ENCODE measurements at places on chromosomes 6 and 20.

DNA sequence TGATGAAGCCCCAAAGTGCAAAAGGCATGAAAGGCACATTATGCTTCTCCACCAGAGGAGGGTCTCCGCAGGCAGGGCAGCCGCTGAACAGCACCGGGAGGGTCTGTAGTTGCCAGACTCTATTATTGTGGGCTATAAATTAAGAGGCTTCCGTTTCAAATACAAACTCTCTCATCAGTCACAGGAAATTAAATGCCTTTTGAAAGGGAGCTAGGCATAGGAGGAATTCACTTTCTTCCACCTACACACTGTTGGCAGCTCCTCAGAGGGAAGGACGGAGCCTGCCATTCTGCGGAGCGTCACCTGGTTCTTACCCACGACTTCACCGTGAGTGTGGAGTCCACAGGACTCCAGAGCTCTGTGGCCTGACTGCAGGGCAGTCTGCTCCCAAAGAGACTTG, 140.8 kb upstream of the AGPAT4 start:
- no peak for DNase-seq

DNA sequence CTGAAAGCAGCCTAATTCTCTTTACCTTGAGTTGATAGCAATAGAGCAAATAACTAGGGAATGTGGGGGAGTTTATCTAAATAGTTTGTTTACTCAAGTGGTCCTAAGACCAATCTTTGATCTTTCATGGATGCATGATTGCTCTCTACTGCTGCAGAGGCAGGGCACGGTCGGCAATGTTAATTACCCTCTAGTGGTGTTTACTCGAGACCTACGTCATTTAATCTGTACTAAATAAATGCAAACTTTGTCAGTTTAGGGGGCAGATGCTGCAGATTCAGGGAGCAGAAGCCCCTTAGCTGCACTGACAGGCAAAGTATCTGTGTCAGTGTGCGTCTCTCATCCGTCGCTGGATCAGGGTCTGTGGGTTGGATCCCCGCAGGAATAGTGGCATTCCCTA, 6.9 kb downstream of the RTN4IP1 start:
- DNase-seq: no peak

GRCh38 chr6:63491119-63491518, 81.2 kb upstream of the LOC128125822 start:
- DNase-seq: no peak

- DNase-seq: peak; percentile 66
These were observed 279.3 kb downstream of the HACE1 start for GRCh38 chr6:104580452-104580851.

DNA sequence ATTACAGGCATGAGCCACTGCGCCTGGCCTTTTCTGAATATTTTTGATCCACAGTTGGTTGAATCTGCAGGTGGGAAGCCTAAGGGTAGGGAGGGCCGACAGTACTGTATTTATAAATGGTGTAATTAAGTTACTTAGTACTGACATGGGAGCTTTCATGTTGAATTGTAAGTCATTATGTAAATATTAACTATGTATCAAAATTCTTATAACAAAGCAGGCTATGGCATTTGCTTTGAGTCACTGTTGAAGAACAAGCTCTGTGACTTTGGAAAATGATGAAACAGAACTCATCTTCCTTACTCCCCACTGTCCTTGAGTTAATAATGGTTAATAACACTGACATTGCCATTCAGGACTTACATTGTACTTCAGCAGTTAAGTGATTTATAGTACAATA, 63.0 kb upstream of the TXNDC5 start:
- no peak for DNase-seq

GRCh38 chr6:152309648-152310047, 327.5 kb downstream of the SYNE1 start:
- no peak for DNase-seq

DNA sequence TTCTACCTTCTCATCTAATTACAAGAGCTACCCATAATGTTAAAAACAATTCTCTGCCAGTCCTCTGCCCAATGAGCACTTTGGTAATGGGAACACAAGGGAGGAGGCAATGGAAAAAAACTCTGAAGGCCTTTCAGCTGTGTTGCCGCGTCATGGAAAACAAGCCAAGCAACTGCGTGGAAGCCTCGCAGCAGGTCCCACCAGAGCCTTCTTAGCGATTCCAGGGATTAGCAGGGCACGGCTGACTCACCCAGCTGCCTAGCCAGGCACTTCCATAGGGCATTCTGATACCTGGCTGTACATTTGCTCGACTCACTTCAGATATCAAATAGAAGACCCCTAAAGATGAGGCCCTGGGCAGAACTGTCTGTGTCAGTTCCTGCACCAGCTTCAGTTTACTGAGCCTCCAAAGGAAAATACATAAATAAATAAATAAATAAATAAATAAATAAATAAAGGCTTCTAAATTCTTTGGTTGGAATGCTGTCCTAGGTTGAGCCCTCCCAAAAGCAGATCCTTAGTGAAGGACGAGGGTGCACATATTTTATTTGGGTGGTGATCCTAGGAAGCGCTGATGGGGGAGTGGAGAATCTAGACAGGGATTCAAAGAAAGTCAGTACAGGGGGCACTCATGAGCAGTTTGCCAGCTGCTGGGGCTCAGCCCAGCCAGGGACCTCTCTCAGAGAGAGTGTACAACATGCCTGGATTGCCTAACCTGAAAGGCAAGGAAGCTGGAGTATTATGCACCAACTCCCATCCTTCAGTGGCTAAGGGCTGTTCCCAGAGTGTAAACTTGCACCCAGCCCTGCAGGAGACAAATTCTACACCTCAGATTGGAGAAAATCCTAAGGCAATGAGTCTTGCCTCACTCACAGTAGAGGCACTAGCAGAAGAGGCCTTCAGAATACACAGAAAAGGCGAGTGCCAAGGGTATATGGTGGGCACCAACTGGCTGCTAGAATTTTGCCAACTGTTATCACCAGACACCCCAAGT, 18.2 kb downstream of the SNAP25 start:
- DNase-seq: peak; percentile 70

- DNase-seq: peak; percentile 43
These were observed 93.7 kb downstream of the PROKR2 start for GRCh38 chr20:5222919-5223634.

DNA sequence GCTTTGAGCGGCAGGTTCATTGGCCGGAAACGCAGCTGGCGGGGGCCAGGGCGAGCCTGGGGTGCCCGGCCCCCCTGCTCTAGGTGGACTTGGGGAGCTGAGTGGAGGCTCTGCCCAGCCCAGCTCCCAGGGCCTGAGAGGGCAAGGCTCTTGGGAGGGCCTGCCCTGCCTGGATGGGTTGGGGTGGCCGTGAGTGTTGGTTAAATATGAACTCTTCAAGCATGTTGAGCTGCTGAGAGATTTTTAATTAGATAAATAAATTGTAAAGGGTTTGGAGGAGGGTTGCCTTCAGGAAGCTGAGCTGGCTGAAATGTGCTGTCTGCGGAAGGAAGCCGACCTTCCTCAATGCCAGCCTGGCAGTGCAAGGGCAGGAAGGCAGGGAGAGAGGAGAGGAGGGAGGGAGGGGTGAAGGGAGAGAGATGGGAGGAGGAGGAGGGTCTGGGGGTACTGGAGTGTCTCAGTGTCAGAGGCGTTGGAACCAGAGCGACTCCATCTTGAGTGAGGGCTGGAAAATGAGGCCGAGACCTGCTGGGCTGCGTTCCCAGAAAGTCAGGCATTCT, 39.4 kb upstream of the PMEPA1 start:
- DNase-seq: no peak

GRCh38 chr20:1901704-1902103, 6.5 kb downstream of the SIRPA start:
- DNase-seq: peak; percentile 40

DNA sequence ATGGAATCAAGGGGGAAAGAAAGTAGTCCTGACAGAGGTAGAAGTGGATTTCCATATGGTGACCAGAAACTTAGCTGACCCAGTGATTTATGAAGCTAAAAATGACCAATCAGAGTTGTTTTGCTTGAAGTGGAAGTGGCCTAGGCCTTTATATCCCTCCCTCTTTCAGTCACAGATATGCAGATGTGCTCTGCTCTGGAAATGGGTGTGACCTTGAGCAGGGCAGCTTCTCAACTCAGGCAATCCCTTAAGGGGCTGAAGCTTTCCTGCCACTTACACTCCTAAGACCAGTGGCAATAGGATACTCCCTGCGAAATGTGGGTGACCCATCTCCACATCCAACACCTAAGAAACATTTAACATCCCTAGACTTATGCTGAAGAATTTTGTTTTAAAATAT, 256.6 kb downstream of the EYS start:
- no peak for DNase-seq

GRCh38 chr6:41733360-41733706, 2.1 kb downstream of the TFEB start:
- DNase-seq: no peak

DNA sequence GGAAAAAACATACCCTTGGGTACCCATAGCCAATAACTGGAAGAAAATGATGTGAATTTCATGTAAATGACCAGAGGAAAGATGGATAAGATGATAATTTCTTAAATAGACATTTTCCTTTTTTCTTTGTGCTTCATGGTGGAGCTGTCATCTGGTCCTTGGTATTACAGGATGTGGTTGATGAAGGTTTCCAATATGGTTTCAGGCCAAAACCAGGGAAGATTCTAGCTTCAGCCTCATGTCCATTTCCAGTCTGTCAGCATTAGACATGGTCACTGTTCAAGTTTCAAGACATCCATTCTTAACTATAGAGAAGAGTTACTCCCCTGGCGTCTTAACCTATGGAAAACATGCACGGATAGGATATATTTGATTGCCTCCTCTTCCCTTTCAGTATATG, 63.6 kb downstream of the SSR1 start:
- DNase-seq: no peak

GRCh38 chr6:109456710-109457561, 1.4 kb upstream of the MICAL1 start:
- DNase-seq: peak; percentile 92

- DNase-seq: no peak
These were observed 50.2 kb downstream of the NUDT3 start for GRCh38 chr6:34342247-34342646.

DNA sequence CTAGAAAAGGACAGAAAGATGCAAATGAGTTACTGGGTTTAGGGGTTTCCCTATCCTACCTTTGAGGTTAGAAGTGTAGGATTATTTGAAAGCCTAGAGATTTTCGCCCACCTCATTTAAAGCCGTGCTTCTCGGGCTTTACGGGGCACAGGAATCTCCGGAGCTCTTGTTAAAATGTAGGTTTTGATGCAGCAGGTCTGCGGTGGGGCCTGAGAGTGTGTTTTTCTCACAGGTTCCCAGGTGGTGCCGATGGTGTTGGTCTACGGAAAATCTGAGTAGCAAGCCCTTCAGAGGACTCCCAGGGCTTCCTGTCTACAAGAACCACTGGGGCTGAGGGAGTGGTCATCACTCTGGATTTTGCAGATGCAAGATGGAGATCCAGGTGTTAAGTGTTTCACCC, 47.5 kb downstream of the TRAM2 start:
- no peak for DNase-seq

DNA sequence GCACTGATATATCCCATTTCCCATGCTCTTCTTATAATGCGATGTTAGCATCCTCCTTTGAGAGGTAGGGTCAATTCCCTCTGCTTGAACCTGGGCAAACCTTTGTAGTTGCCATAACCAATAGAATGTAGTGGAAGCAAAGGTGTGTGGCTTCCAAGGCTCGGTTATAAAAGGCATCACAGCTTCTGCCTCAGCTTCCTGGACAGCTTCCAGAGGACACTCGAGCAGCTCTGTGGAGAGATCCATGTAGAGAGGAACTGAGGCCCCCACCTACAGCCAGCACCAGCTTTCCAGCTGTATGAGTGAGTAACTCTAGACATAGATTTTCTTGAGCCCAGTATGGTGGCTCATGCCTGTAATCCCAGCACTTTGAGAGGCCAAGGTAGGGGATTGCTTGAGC, 36.7 kb downstream of the FGD2 start:
- DNase-seq: no peak

- DNase-seq: no peak
These were observed 3.1 kb upstream of the MYL9 start for GRCh38 chr20:36538026-36538722.

DNA sequence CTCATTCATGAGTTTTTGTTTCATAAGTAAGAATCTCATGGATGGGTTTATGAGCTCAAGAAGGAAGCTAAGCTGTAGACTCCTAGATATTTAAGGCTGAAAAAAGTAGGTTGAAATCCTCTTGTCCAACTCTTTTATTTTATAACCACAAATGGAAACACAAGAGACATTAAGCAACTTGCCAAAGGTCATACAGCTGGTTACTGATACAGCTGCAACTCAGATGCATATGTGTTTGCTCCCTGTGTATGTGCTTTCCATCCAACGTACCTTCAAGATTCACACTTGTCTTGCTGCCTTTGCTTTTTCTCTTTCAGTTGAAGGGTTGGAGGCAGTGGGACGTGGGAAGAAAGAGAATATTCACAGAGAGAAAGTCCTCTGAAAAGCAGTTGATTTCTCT, 153.5 kb upstream of the STMND1 start:
- no peak for DNase-seq

GRCh38 chr20:17941087-17941825, 27.3 kb downstream of the SNX5 start:
- no peak for DNase-seq

GRCh38 chr20:48175261-48175660, 390.0 kb upstream of the SULF2 start:
- no peak for DNase-seq

GRCh38 chr6:3061501-3061941, 6.8 kb upstream of the RIPK1 start:
- no peak for DNase-seq

DNA sequence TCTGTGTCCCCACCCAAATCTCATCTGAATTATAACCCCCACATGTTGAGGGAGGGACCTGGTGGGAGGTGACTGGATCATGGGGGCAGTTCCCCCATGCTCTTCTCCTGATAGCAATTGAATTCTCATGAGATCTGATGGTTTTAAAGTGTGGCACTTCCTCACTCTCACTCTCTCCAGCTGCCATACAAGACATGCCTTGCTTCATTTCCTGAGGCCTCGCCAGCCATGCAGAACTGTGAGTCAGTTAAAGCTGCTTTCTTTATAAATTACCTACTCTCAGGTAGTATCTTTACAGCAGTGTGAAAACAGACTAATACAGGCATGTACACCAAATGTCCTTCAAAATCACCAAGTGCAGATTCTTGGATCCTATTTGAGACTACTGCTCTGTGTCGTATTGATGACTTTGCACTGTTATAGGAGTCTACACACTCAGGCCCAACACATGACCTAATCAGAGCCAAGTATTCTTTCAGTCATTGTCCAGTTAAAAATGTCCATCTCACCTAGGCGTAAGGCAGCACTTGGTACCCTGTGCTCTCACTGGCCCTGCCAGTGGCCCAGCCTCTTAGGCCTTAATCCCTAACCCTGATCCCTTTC, 52.8 kb upstream of the UST start:
- no peak for DNase-seq

DNA sequence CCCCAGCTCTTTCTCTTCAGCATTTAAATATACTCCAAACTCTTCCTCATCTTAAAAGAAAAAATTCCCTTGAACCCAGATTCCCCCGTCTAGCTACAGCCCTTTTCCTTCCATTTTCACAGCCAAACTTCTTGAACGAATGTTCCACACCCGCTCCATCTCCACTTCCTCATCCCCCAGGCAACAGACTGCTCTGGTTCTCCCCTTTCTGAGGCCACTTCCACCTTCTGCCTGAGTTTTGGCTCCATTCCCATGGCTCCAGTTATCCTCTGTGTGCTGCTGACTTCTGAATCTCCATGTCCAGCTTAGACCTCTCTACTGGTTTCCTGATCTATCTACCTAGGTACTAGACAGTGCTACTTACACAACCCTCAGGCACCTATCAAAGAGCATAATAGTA, 106.4 kb downstream of the RALGAPA2 start:
- no peak for DNase-seq

Measured in cerebellar cortex (tissue), 1 donor.